Thoracic aorta (tissue), 2 donors: ENCODE measurements at places on chromosomes 12 and 14. TPM values are rescaled to one million over a fixed set of nuclear protein-coding genes. Genes with fewer than 3 reads are reported as not detected.

GRCh38 chr12:107377596-107378385, 284.4 kb upstream of the CRY1 start:
- no peak for DNase-seq

Gene KERA
- total RNA-seq, result not detected

- no peak for DNase-seq
Measured at GRCh38 chr12:23729359-23729758, 220.1 kb downstream of the SOX5 start.

GRCh38 chr12:39872425-39872824, 233.5 kb downstream of the SLC2A13 start:
- no peak for DNase-seq

DNA sequence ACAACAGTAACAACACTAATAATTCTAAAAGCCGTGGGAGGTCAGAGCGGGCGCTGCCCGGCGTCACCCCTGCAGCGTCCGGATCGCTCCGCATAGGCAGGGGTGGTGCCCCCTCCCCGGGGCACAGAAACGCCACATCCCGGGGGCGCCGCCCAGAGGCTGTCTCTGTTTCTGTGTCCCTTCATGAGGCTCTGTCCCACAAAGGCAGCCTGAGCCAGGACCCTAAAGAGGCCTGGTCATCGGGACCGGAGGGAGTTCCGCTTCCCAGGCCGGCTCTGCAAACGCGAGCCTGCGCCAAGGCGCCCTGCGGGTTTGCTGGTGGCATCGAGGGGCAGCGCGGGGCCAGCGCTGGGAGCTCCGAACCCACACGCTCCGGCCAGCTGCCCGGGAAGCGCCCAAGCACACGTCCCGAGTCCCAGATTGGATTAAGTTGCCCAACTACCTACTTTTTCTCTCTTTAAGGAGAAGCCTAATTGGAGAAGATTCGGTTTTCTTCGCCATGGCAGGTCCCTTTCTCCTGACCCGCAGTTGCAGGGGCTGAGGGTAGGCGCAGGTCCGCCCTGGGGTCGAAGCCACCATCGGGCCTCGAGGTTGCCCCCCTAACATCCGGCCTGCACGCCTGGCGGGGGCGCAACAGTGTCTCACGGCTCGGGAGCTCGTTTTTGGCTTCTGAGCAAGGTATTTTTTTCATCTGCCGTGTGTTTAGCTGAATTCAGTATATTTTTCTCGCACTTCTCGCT, 421.7 kb downstream of the VRK1 start:
- DNase-seq, result no peak

- no peak for DNase-seq
Measured at GRCh38 chr14:96225745-96226151, 21.1 kb downstream of the BDKRB2 start.

Gene SDSL
- 9.0 TPM for total RNA-seq

DNA sequence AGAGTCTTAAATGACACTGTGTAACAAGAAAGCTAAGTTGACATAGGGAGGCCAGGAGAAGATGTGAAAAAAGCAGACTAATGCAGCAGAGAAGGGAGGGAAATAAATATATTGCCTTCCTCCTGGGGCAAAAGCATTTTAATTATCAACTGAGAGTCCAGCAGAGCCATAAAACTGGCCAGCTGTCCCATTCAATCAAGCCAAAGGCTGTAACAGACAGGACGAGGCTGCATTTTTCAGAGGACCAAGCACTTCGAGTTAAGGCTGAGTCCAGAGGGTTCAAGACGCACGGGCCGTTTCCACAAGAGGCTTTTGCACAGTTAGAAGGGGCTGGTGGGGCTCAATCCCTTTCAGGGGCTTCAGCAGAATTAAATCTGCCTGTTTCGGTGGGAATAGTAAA, 20.4 kb downstream of the MAP3K9 start:
- DNase-seq, result no peak

GRCh38 chr12:14402697-14403096, 37.2 kb downstream of the ATF7IP start:
- DNase-seq, result no peak

DNA sequence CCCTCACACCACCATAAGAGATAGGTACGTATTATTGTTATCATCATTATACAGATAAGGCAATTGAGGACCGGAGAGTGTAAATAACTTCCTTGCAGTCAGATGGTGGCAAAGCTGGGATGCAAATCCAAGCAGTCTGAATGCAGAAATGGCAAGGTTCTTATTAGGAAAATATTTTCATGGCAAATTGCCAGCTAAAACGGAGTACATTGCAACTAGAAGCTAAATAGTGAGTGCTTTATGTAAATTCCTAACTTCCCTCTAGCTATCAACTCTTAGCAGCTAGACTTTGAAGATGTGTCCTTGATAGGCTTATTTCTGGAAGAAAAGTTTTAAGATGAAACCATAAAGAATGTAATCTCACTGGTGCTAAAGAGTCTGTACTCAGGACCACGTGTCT, 323.9 kb upstream of the DIO2 start:
- DNase-seq, result no peak

Gene CISTR
- total RNA-seq, result not detected

GRCh38 chr14:53620317-53620716, 336.3 kb downstream of the BMP4 start:
- DNase-seq, result no peak

GRCh38 chr14:19920021-19920657, at the start of gene OR4K5:
TSS of gene OR4K5 (plus strand) at chr14:19920607. CDS start at chr14:19920607, 0 bp downstream.
- DNase-seq, result no peak

DNA sequence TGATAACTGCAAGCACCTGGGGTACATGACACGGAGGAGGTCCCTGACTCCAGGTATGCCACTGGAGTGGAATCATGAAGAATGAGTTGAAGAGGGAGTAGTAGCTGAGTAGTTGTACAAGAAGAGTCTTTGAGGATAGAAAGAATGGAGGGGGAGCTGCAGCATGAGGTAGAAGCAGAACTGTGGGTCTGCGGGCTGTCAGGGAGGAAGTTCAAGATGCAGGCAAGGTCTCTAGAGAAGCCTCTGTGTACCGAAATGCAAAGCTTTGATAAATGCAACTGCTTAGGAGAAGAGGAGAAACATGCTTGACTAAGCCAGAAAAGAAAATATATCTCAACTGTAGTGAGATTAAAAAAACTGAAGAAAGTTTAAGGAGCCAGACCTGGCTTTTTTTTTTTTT, 91.5 kb downstream of the CPNE8 start:
- DNase-seq, result no peak

Gene PTPRQ
- 2.3 TPM for total RNA-seq

Gene ST8SIA1
- total RNA-seq, result 6.4 TPM
